Tracheal epithelial cell (primary cell): ENCODE measurements at places on chromosomes 2 and 18. TPM values are rescaled to one million over a fixed set of nuclear protein-coding genes. Genes with fewer than 3 reads are reported as not detected.

The M1AP gene
- 0.96 and 4.5 TPM in 2 replicates for total RNA-seq

The IGFBP5 gene
- total RNA-seq = 0.43 and 3.4 TPM in 2 replicates

The IL1A gene
- total RNA-seq = 61.6 and 230 TPM in 2 replicates

The KANSL1L gene
- 7.5 and 8.0 TPM in 2 replicates for total RNA-seq

The SLC23A3 gene
- 0.43 and 0.48 TPM in 2 replicates for total RNA-seq

The RPRM gene
- not detected in 2 replicates for total RNA-seq

The CIB4 gene
- not detected in 2 replicates for total RNA-seq

The EHBP1 gene
- 102 and 124 TPM in 2 replicates for total RNA-seq

The ARID5A gene
- 3.2 and 4.1 TPM in 2 replicates for total RNA-seq

The EFR3B gene
- under 0.01 TPM in 1 of 2 replicates, not detected in the other for total RNA-seq

The SGPP2 gene
- 25.2 and 31.6 TPM in 2 replicates for total RNA-seq

The CD28 gene
- not detected in 2 replicates for total RNA-seq

The WNT10A gene
- total RNA-seq = 7.7 and 9.8 TPM in 2 replicates

The RAB6C gene
- not detected in 2 replicates for total RNA-seq

The ASAP2 gene
- 36.9 and 47.5 TPM in 2 replicates for total RNA-seq

The CFAP65 gene
- total RNA-seq = under 0.01 TPM in 1 of 2 replicates, not detected in the other

The PSMA8 gene
- total RNA-seq = not detected in 2 replicates

The CRYGD gene
- total RNA-seq = not detected in 2 replicates

The SLC4A3 gene
- total RNA-seq = 1.3 and 5.3 TPM in 2 replicates

The C2orf81 gene
- total RNA-seq = 0.64 and 0.72 TPM in 2 replicates

The PLCL1 gene
- total RNA-seq = under 0.01 TPM in 1 of 2 replicates, not detected in the other

The GLB1L gene
- total RNA-seq = 6.6 and 7.2 TPM in 2 replicates

The PDE11A gene
- 0.48 TPM in 1 of 2 replicates, not detected in the other for total RNA-seq

The SLC19A3 gene
- total RNA-seq = 0.48 TPM in 1 of 2 replicates, not detected in the other

The INHA gene
- total RNA-seq = 0.48 TPM in 1 of 2 replicates, not detected in the other

The AKAIN1 gene
- total RNA-seq = not detected in 2 replicates

The PTPN2 gene
- total RNA-seq = 35.4 and 42.0 TPM in 2 replicates
